ENCODE measurements at places on chromosomes 2 and 18. TPM values are rescaled to one million over a fixed set of nuclear protein-coding genes. Genes with fewer than 3 reads are reported as not detected.

Gene LIMS4
- 1.6 TPM for total RNA-seq

Gene FBXO36
- total RNA-seq, result 0.49 TPM

Gene SPR
- 23.3 TPM for total RNA-seq

Gene CCDC150
- total RNA-seq, result not detected

Gene C2orf66
- not detected for total RNA-seq

Gene HOXD9
- total RNA-seq, result 0.54 TPM
